ENCODE measurements at places on chromosomes 5 and 9.

DNA sequence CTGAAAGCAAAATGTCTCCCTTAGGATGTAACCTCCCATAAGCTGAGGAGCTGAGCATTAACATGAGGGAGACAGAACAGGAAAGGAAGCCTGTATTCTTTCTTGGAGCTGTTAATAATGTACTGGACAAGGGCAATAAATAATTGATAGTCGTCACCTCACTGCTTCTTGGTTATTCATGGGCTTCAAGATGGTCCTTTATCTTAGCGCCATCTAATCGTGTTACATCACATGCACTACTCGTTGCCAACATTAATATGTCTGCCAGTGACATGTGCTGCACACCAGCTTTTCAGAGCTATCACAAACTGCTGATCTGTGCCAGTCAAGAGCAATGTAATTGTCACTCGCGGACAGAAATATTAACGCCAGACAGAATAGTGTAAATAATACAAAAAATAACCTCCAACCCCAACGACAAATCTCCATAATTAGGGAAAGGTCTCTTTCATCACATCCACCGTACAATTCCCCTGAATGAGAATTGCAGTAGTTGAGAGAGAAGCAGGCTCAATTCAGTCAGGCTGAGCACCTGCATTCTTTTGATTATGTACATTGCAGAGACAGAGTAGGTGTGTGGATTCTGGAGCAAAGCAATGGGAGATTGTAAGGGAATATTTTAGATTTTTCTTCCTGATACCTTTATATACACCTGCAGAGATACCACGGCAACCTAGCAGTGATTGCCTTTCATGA, 267.1 kb downstream of the SPATA31D1 start:
- DNase-seq, result no peak

GRCh38 chr5:10859393-10860195, 98.6 kb upstream of the DAP start:
- DNase-seq, result no peak

- no peak for DNase-seq
Observed at GRCh38 chr5:119708076-119708790, 78.9 kb downstream of the FAM170A start.

DNA sequence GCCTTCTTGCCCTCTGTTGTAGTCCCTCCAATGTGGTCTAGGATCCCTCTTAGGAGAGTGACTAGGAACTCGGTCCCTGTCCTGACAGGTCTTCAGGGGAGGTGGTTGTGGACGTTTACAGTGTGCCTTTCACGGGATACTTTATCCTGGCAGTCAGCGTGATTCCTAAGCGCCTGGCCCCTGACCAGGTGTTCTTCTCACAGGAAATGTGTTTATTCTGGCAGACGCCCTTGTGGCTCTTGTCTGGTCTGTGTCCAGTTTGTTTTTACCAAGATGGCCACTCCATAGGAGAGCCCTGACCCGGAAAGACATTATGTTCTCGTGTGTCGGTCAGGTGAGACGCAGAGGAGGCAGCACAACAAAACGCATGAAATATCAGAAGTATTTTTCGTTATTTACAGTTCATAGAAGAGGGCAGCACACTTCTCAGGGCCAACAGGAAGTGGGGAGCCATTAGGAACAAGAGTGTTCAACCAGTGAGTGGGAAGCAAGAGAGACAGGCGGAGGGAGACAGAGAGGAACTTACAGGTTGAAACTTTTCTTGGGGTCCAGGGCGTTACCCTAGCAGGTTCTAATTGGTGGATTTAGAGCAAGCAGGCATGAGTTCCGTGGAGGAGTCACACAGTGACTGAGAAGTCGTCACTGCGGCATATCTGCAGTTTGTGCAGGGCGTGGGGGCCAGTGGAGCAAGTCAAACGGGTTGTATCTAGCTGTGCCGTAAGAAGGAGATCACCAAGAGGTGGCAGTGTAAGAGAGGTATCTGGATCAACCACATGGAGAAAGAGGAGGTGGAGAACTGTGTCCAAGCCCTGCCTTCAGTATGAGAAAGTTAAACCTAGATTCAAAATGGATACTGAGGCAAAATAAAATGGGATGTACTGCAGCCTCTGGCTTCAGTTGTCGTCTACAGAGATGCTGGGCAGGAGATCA, 412.9 kb downstream of the ZSWIM6 start:
- DNase-seq, result no peak

DNA sequence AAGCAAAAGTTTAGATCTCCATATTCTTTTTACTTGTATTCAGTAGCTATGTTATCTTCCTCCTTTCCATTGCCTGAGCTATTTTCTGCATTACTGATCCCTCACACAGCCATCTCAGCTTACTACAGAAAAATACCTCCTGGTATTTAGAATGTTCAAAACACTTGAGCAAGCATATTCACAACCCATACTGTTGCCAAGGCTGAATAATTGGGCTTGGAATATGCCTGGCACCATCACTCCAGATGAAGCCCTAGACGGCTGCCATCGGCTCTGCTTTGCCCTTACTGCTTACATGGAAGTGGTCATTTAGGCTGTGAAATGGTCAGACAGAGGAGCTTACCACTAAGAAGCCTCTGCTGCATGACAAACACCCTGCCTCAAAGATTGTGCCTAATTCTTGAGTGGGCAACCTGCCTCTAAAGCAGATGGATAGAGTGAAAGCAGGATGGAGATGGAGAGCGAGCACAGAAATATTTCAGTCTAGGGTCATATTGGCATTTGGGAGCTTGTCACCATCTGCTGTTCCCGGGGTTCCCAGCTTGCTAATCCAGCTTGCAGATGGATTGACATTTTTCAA, 92.5 kb upstream of the TAS2R1 start:
- DNase-seq, result no peak

GRCh38 chr9:7205806-7206205, 448.0 kb downstream of the KDM4C start:
- no peak for DNase-seq

DNA sequence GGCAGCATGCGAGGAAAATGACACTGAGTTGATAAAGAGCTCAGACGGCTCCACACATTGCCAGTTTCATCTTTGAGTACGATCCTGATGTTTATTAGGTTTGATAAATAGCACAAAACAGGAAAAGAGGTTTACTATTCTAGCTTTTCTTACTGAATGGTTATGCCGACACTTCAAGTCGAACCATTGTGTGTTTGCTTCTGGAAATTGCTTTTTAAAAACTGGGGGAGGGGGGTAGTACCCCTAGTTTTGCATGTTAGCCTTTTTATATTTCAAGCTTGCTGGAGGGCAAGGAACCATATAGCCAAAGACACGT, 5.2 kb downstream of the PTCH1 start:
- no peak for DNase-seq

GRCh38 chr5:67211926-67212325, 15.3 kb upstream of the CD180 start:
- peak; percentile 66 for DNase-seq

DNA sequence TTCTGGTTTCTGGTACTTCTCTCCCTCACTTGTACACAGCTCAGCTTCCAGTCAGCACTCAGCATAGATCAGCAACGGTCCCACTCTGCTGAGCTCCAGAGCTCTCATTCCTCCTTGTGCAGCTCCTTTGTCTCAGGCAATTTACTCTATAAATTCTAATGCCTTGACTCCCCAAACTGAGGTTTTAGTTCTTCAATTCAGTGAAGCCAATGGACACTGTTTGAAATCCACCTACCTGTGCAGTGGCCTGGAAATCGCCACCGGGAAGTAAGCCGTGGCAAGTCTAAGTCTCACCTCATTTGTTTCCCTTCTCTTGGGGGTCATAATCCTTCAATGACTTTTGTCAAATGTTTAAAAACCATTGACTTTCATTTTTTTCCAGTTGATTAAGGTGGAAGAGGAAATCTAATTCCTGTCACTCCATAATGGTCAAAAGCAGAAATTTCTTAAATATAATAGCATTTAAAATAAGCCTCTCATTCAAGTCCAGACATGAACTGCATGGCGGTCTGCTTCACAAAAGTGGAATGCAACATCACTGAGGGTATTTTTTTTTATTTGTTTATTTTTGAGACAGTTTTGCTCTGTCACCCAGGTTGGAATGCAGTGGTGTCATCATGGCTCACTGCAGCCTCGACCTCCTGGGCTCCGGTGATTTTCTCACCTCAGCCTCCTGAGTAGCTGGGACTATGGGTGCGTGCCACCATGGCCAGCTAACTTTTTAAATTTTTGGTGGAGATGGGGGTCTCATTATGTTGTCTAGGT, 79.6 kb downstream of the C7 start:
- DNase-seq, result peak; percentile 35

DNA sequence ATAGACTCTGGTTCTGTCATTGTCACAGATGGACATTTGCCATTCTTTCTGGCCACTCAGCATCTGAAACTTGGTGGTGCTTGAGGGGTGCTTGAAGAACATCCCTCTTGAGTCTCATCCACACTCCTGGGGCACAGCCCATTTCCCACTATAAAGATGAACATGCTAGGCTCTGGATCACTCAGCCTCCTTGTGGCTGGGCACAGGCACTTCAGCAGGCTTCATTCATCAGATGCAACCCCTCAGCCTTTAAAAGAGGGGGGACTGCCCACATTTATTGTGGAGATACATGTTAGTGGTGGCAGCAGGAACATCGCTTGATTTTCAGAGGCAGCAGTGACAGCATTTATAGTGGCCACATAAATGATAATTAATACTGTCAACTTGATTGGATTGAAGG, 124.7 kb upstream of the NIPBL start:
- DNase-seq, result no peak

- no peak for DNase-seq
Observed at GRCh38 chr5:172926796-172927195, 32.4 kb upstream of the RPL26L1 start.

Data from A172 (cell line).